Stimulated activated CD8-positive, alpha-beta memory T cell treated with anti-CD3 and anti-CD28 coated beads, Interleukin-2, amount 100 ng/mL, for 1 hour (primary cell): ENCODE measurements at places on chromosomes 12 and 14.

DNA sequence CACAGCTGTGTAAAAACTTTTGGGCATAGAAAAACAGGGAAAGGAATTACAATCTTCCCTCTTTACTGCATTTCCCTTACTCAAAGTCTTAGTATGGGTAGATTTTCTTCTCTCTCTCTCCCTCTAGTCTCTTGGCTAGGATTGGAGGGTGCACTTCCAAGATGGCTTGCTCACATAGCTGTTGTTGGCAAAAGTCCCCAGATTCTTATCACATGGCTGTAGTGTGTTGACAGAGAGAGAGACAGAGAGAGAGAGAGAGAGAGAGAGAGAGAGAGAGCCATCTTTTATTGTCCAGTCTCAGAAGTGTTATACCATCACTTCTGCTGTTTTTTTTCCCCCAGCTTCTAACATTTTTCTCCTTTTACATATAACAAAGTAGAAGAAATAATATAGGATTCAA is 6.3 kb upstream of the OR4E2 start:
- DNase-seq: no peak

DNA sequence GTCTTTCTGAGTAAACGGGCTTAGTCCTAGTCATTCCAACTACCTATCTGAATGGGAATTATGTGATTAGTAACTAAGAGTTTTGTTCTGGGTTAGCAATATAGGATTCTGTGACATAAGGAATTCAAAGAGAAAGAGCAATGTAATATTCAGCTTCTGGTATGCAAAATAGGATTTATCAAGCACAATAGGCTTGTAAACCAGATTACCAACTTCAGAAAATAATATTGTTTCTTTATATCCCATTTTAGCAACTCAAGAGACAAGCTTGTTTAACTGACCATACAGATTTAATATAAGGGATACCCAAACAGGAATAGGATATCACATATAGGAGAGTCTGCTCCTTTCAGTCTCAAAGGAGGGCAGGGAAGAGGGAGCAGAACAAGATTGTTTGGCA is 240.9 kb downstream of the CEP128 start:
- DNase-seq: no peak

GRCh38 chr14:99931308-99931707 is 133.9 kb upstream of the EVL start:
- no peak for DNase-seq

DNA sequence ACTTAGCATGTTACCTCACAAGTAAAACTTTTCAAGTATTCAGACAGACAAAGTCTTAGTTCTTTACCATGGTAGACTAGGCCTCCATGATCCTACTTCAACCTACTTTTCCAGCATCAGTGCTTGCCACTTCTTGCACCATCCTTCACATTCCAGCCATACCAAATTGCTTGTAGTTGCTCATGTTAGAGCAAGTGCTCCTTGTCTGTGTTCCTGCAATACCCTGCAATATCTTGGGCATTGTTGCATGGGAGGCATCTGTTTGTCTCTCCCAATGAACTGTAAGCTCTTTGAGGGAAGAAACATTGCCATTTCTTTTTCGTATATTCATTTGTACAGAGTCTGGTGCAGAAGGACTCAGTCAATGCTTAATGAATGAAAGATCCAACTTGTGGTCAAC is 78.0 kb downstream of the SRGAP1 start:
- DNase-seq: no peak

DNA sequence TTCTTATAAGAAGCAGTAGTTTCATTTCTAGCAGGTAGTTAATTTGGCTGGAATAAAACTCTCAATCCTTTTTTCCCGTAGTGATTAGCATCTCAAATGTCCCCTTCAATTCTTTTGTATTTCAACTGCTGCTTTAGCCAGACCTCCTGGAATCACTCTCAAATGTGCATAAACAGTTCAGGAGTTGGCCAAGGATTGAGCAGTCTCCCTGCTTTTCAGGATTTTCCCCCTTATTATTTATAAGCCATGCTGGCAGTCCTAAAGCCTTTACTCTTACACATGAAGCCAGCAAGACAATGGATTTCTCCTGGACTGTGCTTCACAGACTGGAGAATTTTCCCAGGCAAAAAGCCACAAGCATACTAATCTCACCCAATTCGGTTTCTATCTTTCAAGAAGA is 950.1 kb downstream of the VRK1 start:
- no peak for DNase-seq

- DNase-seq: no peak
Observed at GRCh38 chr12:93358058-93358457, 19.7 kb upstream of the NUDT4 start.

DNA sequence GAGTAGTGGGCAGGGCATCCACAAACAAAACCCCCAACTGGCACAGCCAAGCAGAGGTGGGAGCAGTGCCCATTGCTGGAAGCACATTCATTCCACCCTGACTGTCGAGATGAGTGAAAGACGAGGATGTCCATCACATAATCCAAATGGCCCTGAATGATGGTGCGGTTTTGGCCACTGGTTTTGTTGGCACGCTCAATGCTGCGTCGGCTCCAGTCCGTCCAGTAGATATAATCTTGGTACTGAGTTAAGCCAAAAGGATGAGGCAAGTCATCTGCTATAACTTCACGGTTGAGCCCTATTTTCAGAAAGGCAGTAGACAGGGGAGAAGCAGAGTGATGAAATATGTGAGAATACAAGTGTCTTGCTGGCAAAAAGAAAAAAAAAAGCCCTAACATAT is 88.1 kb downstream of the BCL2L14 start:
- no peak for DNase-seq

GRCh38 chr14:88233915-88234314 is 89.2 kb downstream of the KCNK10 start:
- DNase-seq: no peak

DNA sequence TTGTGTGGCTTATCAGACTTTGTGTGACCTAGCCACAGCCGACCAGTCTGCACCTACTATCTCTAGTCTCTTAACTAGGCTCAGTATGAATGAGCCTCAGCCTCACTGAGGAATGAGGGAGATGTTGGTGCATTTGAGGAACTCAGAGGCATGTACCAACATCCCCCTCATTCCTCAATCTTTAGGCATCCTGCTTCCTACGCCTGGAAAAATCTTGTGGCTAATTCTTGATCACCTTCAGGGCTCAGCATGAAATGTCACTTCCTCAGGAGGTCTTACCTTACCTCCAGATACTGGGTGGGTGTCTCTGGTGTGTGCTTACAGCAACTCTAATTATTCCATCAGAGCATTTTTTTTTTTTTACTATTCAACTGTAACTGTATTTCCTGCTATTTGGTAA is 148.8 kb upstream of the TMCC3 start:
- DNase-seq: no peak

DNA sequence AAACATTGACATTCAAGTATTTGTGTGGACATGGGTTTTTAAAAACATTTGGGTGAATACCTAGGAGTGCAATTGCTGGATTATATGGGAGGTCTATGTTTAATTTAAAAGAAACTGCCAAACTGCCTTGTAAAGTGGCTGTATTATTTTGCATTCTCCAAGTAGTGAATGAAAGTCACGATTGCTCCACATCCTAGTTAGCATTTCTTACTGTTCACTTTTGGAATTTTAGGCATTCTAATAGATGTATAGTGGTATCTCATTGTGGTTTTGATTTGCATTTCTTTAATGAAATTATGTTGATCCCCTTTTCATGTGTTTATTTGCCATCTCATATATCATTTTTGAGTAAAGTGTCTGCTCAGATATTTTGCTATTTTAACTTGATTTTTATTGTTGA is 159.5 kb downstream of the FOXG1 start:
- no peak for DNase-seq

GRCh38 chr12:82745063-82745674 is 58.5 kb downstream of the TMTC2 start:
- no peak for DNase-seq

- no peak for DNase-seq
Observed at GRCh38 chr12:3342051-3342450, 149.0 kb upstream of the PRMT8 start.

- no peak for DNase-seq
Observed at GRCh38 chr14:100147691-100148464, 11.6 kb downstream of the DEGS2 start.

GRCh38 chr12:93347054-93347785 is 30.5 kb upstream of the NUDT4 start:
- DNase-seq: no peak

DNA sequence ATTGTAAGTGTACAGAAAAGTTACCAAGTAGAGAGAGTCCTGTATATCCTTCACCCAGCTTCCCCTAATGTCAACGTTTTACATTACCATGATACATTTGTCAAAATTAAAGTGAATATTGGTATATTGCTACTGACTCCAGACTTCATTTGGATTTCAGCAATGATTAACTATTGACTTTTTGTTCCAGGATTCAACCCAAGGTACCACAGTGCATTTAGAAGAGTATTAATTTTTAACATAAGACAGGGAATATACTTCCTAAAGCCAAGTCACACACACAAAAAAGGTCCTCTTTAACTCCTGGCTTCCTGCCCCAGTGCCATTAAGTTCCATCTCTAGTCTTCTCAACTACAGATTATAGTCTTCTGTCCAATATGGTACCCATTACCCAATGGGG is 75.5 kb upstream of the RBM19 start:
- DNase-seq: no peak

DNA sequence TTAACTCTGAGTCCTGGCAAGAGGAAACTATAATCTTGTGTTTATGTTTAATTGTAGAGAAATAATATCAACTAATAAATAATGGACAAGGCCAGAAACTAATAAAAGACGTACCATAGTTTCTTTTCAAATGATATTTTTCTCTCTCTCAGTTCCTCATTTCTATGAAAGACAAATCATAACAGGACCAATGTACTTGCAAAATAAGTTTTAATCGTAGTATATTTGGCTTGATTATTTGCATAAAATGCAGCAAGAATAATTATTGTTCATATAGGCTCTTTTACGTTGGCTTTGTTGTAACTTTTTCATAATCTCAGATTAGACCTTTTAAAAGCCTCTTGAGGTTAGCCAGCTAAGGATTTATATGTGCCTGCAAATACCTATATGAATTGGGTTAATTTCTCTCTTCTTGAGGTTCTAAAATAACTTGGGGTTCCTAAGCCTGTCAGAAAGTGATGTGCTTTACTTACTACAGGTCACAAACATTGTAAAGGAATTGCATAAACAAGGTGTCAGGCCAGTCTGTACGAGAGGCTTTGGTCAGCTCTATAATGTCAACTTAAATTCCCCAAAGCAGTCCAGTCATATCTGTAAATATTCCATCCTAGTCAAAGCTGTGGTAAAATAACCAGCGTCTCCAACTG is 152.8 kb upstream of the PTPRQ start:
- no peak for DNase-seq

DNA sequence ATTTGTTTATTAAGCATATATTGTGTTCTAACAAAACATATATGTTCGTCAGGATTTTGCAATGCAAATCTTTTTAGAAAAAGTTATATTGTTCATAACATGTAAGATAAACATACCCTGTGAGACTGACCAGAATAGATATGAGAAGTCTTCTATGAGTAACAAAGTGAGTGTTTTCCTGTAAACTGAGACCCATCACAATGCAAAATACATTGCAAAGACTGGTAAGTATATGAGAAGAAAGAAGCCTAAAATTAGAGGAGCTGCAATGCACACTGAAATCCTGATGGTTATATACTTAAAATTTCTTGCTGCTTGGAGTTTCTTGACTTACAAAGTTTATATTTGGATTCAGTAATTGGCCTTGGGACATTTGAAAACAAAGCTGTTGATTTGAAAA is 6.0 kb downstream of the HMGA2 start:
- no peak for DNase-seq
